ENCODE measurements at places on chromosomes 5 and 9.

DNA sequence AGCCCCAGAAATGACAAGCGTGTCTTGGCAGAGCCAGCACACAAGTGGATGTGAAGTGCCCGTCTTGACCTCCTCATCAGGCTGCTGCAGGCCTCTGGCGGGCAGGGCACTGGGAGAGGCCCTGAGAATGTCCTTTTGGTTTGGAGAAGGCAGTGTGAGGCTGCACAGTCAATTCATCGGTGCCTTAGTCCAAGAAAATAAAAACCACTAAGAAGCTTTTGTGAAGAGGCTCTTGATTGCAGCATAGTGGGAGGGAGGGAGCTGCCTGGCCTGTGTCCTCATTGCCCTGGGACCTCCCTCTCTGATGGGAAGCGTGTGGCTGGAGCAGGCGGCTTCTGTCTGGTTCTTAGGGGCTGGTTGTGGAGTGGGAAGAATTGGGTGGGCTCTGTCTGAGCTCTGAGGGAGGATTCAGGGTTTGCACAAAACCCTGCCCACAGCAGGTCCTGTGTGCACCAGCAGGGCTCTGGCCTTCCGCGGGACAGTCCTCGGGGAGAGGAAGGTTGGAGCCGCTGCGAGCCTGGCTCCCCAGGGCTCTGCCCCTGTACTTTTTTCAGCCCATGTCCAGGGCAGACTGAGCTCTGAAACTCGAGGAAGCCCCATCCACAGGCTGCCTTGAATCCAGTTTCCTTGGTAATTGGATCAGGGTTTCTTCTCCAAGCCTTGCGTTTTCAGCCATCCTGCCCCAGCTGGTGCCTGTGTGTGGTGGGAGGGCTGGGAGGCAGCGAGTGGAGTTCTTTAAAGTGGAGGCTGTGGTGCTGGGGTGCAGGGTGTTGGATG lies 1.1 kb downstream of the HRCT1 start:
- DNase-seq, result peak; percentile 83

GRCh38 chr9:75001719-75002421 lies 26.2 kb downstream of the CARNMT1 start:
- peak; percentile 74 for DNase-seq

DNA sequence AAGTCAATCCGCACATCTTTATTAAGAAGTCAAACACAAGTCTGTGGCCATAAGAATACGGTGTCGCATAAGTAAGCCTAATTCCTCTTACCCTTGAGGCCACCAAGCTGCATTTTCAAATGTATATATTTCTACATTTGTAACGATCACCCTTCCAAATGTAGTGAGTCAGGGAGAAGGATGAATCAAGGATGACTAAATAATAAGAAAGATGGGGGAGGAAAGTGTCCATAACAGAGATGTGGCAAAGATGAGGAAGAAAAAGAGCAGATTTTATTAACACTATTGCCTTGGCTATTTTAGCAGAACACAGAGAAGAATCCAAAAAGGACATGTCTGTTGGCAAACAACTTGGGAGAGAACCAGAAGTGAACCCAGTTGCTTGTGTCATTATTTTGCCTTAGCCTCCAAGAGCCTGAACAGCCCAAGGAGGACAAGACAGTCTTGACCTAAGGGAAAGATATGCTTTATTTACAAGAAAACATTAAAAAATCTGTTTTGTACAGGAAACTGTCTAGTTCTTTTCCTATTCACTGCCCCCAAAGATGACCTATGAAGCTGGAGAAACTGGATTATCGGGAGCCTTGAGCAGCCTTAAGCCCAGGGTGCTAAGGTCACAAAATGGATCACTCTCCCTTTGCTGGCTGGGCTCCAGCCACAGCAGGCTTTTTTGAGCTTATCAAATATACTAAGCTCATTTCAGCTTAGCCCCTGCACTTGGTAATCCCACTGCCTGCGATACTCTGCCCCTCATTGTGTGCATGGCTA lies 101.5 kb downstream of the PLCXD3 start:
- DNase-seq, result peak; percentile 31

DNA sequence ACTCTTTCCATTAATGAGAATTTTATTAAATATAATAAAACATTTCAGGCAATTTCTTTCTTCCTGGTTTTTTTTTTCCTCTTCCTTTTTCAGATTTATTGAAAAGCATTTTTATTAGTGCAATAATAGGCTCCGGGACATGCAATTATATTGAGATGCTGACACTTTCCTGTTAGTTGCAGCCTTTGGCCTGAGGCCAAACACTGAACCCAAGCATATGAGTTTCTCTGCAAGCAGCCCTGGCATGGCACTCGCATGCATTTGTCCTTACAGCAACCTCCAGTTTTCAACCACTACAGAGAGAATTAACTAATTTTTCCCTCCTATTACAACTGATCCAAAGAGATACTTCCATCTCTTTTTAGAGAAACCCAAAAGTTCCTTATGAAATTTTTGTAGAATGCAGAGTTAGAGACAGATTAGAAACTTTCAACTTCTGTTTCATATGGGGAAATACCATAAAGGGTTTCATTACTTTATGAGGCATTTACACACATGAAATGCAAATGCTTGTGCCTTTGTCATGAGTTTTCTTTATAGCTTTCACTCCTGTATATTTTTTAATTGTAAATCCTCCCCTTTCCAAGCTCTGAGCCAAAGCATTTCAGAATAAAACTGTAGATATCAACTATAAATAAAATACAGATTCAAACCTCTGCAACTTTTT lies 183.0 kb downstream of the CETN3 start:
- DNase-seq, result no peak

GRCh38 chr5:179699616-179700237 lies 960 bp downstream of the CANX start:
- no peak for DNase-seq

- DNase-seq, result no peak
Observed at GRCh38 chr5:171680485-171680884, 105.1 kb upstream of the SMIM23 start.

DNA sequence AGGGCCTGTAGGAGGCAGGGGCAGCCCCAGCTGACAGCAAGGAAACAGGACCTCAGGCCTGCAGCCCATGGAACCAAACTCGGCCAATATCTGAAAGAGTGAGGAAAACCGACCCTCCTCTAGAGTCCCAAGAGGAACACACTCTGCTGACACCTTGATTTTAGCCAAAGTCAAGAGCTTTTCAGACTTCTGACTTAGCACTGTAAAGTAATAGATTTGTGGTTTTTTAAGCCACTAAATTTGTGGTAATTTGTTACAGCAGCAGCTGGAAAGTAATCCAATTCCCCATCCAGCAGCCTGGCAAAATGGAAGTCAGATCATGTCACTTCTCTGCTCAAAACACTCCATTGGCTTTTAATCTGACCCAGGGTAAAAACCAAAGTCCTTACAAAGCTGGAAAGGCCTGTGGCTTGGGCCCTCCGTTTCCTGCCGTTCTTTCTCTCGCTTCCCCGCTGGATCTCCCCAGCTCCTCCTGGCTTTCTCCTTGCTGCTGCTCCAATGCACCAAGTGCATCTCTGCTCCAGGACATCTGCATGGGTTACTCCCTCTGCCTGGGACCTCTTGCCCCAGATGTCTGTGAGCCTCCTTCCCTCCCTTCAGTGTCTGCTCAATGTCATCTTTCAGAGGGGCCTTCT lies 79.0 kb downstream of the C5orf15 start:
- no peak for DNase-seq

GRCh38 chr5:140542972-140543371 lies 4.5 kb upstream of the EIF4EBP3 start:
- no peak for DNase-seq

DNA sequence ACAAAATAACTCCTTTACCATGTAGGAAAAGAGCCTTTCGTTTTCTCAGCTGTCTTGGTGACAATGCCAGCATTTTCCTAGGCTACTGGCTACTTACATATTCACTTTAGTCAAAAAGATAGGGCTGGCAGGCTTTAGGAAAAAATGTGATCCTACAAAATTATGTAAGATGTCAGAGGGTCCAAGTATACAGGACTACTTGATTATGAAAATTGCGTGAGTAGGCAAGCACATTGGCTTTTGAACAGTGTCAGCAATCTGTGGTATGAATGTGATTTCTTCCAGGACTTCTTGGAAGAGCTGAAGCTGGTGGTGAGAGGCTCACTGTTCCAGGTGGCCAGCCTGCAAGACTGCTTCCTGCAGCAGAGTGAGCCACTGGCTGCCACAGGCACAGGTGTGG lies 22.8 kb downstream of the THBS4 start:
- DNase-seq, result no peak

Measured in stromal cell of bone marrow (primary cell).